Esophagus squamous epithelium (tissue), 5 donors: ENCODE measurements at places on chromosomes 3 and 15.

DNA sequence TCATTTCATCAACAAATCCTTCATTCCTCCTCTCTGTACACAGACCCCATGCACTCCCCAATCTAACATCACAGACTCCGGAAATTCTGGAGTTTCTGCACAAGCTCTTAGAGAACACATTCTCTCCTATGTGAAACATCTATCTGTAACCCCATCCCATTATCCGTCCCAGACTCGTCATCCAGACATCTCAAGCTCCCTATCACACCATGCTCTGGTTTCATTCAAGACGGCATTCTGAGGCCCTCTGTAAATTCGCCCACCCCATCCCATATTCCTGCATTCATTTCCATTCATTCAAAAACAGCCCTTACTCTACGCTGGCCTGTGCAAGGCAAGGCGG, 575 bp downstream of the LEO1 start:
- DNase-seq: no peak

GRCh38 chr15:82051664-82052063, 5.8 kb upstream of the MEX3B start:
- DNase-seq: no peak

DNA sequence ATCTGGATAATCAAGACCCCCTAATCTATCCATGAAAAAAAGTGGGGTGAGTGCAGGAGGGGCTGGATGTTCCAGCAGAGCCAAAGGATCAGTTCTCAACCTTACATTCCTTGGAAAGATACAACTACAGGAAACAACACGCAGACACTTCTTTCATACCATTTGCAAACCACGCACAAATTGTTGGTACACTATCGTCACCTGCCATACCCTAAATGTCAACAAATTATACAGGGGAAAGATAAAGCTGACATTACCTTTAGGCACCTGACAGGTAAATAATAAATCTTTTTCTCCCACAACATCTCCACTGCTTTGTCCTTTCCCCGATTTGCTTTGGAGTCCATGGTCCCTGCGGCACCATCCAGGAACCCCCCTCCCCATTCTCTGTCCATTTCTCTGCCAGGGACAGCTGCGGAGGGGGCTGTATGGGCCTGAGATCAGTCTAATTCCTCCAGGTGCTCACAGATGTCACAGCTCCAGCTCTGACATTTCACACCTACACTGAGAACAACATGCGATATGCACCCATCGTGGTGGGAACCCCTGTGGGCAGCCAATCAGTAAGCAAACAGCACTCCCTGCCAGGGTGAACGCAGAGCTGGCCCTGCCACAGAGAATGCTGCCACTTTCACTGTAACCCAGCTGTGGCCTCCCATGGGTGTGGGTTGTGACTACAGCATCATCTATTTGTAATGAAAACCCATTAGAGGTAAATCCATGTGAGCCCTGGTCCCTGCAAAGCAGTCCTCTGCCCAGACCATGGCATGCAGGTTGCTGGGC, 37.7 kb upstream of the BCL2L10 start:
- no peak for DNase-seq

DNA sequence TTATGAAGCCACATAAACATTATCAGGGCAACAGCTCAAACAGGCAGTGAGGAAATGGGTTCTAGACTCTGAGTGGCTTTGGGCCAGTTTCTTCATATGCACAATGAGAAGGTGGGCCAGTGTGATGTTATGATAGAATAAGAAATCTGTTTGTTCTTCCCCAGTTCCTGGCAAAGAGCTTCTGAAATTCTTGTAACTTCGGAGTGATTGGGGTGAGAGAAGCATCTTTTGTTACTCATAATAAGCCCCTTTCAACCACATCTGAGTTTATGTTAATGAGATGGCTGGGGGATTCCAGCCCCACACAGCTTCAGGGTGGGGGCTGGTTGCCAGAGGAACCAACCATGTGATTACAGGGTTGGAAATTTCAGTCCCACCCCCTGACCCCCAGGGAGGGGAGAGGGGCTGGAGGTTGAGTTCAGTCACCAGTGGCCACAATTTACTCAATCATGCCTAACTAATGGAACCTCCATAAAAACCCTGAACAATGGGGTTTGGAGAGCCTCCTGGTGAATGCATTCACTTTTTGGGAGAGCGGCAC, 57.0 kb upstream of the FRMD4B start:
- no peak for DNase-seq

DNA sequence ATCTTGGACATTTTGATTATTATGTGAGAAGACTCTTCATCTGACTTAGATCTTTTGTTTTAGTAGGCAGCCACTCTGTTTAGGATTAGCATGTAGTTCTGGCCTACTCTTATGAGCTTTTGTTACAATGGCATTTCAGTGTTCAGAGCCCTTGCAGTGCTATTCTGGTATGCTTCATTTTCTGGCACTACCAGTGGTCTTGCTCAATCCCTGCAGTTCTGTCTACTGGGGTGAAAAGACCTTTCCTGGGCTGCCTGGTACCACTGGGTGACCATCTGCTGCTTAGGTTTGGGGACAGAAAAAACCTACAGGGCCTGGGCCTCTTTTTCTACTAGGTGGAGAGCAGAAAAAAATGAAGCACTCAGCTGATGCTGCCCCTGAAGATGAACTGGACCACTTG, 42.5 kb downstream of the IL16 start:
- DNase-seq: no peak

- no peak for DNase-seq
These were observed 48.0 kb upstream of the SCAANT1 start for GRCh38 chr3:63960048-63960711.

GRCh38 chr15:45224621-45225217, 27.3 kb upstream of the SLC28A2 start:
- DNase-seq: no peak

DNA sequence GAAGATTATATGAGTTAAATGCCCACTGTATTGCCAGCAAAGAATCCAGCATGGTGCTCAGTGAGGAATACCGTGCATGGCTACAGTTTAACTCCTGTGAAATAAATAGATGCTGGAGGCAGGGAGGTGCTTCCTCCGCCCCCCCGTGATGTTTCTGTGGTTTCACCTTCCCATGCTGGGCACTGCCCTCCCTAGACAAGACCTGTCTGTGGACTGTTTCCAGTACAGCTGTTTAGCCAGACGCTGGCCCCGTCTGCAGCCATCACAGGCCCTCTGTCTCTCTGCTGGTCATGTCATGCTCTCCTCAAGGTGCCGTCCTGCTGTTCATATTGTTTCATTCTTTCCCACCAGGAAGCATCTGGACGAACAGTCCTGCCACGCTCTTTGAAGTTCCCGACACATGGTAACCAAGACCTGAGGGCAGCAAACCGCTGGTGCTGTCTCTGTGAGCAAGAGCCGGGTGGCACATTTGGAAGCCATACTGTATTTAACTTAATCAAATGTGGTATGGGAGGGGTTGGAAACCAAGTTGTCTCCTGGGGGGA, 31.4 kb downstream of the GOLGA8S start:
- DNase-seq: no peak

- DNase-seq: no peak
These were observed 36.8 kb upstream of the RFTN1 start for GRCh38 chr3:16550305-16550675.

DNA sequence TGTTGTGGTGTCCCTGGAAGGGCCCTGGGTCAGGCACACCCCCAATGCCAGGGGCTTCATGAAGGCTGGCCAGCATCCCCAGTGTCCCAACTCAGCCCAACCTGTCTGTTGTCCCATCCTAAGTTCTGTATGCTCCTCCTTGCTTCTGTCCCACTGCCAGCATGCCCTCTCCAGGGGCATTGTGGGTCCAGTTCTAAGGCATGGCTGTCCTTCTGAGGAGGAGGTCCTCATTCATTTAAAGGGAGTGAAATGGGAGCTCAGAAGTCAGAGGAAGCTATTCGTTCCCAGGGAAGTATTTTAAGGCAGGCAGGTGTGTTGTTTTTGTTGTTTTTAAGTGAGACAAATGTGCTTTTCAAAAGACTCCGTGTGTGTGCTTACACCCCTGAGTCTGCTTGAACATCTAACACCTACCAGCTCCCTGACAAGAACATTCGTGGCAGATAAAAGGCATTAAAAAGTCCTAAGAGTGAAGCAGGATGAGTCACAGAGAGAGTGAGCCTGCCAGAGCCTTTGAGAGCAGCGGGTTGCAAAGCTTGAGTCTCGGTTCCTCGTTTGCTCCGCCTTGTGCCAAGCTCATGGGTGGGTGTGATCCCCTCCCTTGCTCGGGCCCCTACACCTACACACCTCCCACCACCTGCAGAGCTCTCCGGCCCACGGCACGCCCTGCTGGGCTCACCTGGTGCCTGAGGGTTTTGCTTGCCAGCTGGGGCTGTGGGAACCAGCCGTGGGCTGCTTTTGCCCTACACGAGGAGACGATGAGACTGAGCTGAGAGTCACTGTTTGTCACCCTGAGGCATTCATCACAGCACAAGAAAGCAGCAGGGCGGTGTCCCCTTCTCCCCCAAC, 183.4 kb upstream of the TOPAZ1 start:
- DNase-seq: no peak

- DNase-seq: no peak
These were observed 39.2 kb downstream of the HMCES start for GRCh38 chr3:129317848-129318247.

GRCh38 chr15:58535894-58536293, 104.1 kb downstream of the LIPC start:
- DNase-seq: no peak

GRCh38 chr3:33898901-33899300, 100.5 kb downstream of the PDCD6IP start:
- DNase-seq: no peak

- no peak for DNase-seq
These were observed 67.7 kb downstream of the CPN2 start for GRCh38 chr3:194283221-194284006.

- no peak for DNase-seq
These were observed 4.5 kb downstream of the RAF1 start for GRCh38 chr3:12659316-12660015.

GRCh38 chr3:139252719-139253118, 91.1 kb upstream of the MRPS22 start:
- no peak for DNase-seq

- no peak for DNase-seq
These were observed 106.0 kb downstream of the PGPEP1L start for GRCh38 chr15:98901434-98902072.

GRCh38 chr3:160544844-160545503, 20.4 kb downstream of the KPNA4 start:
- DNase-seq: no peak

GRCh38 chr3:43256714-43257461, 29.5 kb upstream of the SNRK start:
- DNase-seq: no peak

DNA sequence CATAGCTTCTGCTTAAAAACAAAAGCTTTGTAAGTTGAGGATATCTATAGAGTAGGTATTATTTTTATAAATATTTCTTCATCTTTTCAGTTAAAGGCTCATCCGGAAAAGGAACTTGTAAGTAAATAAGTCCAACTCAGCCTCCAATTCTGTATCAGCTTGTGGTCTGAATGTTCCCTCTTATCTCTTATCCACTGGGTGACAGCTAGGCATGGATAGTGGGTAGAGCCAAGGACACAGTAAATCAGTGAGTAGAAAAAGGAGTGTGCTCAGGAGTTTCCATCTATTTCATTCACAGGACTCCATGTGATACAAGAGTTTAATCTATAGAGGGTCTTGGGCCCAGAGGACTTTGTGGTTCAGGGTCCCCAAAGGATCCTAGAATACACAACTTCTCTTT, 50.9 kb downstream of the FRMD5 start:
- no peak for DNase-seq

GRCh38 chr3:169969174-169970095, 2.8 kb downstream of the SEC62 start:
- DNase-seq: no peak

GRCh38 chr3:31743331-31744089, 210.8 kb downstream of the STT3B start:
- no peak for DNase-seq

DNA sequence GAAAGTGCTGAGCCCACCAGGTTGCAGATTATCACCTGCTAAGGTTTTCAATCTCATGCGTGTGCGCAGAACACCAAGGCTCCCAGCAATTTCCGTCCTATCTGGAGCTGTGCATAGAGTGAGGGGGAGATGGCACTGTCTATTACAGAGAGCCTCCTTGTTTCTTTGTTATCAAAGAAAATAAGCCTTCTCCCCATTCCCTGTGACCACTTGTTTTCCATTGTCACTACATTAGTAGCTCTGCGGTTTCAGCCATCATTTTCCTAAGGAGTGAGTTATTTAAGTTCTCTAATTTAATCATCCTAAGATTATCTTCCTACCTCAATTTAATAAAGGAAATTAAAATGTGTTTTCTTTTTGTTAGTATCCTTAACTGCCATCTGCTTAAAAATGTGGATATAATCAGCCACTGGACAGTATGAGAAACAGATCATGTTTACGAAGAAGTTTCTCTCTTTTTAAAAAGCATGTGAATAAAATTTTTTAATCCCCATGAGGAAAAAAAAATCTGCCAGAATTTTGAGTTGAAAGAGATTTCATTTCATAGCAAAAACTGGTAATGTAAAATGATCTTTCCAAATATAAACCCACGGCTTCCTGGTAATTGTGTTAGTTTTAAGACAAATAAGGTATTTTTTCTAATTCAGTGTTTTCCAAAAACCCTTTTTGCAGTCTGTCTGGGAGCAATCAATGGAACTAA, 172.3 kb upstream of the UBE2E1 start:
- DNase-seq: no peak

DNA sequence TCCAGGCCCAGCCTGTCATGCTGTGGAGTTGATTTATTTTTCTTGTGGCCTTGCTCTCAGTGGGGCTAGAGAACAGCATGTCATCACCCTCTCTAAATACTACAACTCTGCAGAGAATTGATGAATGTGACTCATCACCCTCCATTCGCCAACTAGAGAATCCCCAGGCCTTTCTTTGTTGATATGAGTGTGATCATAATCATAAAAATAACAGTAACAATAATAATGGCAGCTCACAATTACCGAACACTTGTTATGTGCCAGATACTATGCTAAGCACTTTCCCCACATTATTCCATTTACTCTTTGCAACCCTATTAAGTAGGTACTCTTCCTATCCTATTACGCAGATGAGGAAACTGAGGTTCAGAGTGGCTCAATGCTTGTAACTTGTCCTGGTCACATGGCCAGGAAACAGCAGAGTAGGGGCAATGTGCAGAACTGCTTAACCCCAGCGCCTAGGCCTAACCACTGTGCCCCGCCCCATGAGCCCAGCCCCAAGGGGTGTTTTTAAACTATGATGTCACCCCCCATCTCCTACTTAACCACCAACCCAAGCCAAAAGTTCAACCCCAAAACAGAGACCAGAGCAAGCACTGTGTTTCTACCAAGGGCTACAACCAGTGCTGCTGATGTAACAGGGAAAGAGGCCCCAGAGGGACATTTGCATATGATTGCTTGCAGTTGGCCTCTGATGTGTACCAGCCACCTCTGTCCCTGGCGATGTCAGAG, 104.5 kb downstream of the ADCY5 start:
- no peak for DNase-seq

DNA sequence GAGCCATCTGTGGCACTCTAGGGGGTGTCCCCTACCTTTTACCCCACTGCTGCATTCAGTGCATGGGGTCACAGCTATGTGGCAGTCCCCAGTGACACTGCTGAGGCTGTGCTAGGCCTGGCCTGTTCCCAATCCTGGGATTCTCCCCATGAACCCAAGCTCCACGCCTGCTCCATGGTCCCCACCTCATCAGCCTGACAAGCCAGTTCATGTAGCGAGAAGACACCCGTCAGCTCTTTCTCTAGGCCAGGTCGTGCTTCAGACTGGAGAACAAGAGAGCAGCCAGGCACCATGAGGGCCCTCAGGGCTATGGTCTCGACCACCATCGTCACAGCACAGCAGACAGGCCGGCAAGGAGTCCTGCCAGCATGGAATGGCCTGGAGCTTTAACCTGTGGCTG, 72.8 kb upstream of the PRR20G start:
- DNase-seq: no peak
